ENCODE measurements at places on chromosomes 3 and 15.

GRCh38 chr3:50128001-50128400 is 27.1 kb upstream of the SEMA3F start:
- no peak for DNase-seq

DNA sequence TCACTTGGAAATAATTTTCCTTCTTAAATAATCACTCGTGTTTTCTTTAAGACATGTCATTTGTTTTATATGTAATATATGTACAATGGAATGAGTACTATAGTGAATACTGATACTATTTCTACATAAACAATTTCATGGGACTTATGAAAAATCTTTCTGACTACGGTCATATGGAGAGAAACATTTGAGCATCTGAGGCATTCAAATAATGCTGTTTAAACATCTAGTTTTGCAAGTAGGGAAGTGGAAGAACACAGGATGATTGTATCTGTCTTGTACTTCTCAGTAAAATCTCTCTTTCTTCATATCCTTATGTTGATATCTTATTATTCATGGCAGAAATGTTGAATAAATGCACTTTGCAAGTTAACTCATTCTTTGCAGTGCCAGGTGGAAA is 599.5 kb upstream of the KCNMB2 start:
- DNase-seq: no peak

DNA sequence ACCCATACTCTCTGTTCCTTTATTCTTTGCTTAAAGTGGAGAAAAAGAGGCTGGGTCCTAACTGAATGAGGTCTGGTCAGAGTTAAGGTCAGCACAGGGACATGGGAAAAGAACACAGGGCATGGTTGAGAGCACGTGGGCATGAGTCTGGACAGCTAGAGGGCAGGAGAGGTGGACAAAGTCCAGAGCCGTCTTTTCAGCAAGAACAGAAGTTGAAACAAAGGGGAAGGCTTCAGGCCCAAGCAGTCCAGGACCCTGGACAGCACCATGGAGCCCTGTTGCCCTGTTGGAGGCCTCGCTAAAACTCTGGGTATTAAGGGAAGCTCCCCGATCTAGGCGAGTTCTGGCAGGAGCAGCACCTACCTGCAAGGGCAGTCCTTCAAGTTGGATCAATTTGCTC is 50.7 kb downstream of the XYLB start:
- DNase-seq: no peak

DNA sequence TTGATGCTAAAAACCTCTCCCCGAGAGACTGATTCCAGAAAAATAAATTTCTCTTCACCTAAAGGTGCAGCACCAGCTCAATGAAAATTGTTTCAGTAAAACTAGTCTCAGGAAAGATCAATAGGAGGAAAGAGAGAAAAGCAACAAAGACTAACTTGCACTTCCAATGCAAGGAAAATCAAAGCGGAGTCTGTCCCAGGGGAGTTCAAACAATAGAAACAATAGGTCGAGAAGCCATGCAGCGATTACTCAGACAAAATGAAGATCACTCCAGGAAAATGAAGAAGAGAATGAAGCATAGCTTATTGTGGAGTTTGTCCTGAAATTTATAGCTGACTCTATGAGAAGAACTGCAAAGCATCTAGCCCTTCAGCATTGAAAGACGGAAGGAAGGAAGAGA is 105.1 kb upstream of the FRMD4B start:
- DNase-seq: no peak

DNA sequence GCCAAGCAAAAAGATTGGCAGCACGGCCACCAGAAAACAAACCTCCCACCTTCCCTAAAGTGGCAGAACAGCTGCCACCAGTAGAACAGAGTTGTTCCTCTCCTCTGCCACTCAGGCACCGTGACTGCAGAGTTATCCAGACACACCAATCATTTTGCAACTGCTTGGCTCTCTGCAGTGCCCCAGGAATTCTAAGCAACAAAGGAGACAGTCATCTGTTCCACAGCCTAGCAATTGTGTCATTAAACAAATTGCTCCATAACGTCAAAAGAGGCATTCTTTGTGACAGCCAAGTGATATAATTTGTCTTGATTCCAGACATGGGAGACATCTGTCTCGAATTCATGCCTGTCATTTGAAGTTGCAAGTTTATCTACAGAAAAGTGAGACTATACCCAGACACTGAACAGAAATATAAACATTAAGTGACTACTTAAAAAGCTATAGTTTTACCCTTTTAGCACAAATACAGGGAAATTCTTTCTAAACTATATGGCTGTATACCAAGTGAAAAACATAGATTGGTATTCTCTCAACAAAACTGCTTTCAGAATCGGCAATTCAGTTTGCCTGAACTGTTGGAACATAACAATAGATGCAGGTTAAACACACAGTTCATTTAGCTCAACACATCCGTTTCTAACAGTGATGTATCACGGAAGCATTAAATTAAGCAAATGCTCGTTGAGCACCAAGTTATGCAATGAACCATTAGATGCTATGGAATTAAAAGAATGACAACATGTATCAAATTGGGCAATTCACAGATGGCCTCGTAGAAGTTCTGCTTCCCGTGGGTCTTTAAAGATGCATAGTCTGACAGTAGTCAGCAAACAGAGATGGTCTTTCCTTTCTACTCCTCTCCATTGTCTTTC is 281.3 kb downstream of the FGF12 start:
- DNase-seq: no peak

GRCh38 chr3:175102161-175102560 is 243.0 kb downstream of the NAALADL2 start:
- DNase-seq: no peak

GRCh38 chr3:80676261-80676660 is 908.5 kb upstream of the ROBO1 start:
- DNase-seq: no peak

DNA sequence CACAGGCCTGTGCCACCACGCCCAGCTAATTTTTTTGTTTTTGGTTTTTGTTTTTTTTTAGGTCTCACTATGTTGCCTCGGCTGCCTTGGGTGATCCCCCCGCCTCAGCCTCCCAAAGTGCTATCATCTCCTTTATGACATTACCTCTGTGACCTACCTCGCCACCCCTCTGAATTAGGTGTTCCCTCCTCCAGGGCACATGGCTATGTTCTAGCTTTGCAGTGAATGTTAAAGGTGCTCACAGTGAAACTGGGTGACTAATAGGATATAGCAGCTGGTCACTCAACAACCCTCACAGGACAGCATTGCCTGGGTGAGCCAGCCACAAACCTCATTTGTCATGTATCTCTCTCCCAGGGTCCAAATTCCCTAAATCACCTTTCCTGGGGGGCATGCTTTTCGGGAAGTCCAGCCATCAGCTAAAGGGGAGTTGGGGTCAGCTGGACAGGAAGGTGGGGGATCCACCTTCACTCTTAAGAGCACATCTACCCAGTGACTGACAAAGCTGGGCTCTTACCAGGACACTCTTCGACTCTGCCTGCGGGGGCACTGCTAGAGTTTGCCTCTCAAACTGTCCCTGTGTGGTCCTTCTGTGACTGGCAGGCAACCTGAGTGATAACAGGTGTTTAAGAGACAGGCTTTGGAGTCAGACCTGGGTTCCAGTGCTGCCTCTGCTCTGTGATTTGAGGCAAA is 1.6 kb upstream of the TTLL3 start:
- peak; percentile 28 for DNase-seq

DNA sequence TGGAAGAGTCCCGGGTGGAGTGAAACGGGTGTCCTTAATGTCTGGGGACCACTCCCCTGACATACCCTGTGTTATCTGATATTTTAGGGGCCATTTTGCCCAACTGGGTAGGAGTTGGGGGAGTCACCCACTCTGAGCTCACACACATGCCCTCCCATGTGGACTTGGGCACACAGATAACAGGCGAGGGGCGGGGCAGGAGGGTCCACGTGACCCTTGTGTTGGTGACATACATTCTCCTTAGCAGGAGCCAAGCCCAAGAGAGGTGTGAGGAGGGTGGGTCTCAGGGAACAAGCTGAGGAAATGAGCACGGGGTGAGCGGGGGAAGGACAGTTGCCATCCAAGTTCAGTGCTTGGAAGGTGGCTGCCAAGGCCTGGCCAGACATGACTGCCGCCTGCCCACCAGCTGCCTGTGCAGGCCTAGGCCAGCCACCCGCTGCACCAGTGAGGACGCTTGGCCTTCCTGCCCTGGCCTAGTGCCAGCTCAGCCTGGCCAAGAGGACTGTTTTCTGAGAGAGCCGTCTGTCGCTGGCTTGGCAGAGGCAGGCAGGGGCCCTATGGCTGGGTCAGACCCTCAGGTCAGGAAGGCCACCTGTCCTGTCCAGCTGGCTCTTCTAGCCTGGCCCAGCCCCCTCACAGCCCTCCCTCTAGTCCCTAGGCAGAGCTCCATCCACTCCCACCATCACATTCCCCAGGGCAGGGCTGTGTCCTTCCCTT is 31.3 kb upstream of the TMEM115 start:
- DNase-seq: no peak

DNA sequence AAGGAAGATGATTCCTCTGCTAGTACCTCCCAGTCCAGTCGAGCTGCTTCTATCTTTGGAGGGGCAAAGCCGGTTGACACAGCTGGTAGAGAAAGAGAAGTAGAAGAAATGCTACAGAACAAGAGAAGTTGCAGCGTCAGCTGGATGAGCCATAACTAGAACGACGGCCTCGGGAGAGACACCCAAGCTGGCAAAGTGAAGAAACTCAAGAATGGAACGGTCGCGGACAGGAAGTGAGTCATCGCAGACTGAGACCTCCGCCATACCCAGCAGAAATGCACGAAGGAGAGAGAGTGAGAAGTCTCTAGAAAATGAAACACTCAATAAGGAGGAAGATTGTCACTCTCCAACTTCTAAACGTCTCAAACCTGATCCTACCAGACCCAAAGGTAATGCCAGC is 19.0 kb upstream of the PARP14 start:
- no peak for DNase-seq

DNA sequence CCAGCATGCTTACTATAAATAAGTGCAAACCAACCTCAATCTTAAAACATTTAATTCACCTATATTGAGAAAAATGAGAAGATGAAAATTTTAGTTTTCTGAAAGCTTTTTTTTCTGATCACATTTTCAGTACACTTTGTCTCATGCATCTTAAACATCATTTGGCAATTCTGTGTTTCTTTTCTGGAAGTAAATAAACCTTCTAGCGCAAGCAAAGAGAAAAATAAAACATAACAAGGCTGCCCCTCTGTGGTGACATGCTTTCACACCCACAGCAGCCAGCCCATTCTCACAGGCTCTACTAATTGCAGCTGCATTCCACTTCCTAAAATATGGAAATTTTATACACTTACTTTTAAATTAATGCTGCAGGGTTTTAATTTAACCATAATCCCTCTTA is 90.1 kb downstream of the NEK10 start:
- DNase-seq: no peak

DNA sequence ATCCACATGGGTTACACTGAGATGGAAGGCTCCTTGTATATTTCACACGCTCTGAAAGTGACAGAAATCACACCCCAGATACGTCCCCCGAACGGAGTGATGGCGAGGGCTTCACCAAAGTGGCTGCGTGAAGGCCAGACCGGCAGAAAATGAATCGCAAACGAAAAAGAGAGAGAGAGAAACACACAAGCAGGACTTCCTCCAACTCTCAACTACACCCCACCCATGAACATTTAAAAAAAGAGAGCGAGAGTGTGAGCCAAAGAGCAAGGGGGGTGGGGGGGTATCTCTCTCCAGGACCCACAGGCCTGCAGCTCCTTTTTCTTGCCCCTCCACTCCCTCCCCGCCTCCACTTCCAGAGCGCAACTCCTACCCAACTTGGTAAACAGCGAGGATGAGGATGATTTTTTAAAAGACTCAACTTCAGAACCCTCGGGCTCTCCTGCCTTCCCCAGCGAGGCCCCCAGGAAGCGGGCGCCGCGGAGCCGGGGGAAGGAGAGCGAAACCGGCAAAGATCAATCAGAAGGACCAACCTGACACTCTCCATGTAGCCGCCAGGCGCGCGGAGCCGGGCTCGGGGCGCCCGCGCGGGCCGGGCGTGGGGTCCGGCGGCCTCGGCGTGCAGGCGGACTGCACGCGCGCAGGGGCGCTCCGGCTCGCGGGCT is 519.1 kb downstream of the FOXP1 start:
- DNase-seq: peak; percentile 36

- DNase-seq: no peak
Observed at GRCh38 chr3:156723182-156723619, 48.8 kb downstream of the TIPARP start.

GRCh38 chr3:43071313-43071893 is 34.5 kb downstream of the POMGNT2 start:
- DNase-seq: no peak

DNA sequence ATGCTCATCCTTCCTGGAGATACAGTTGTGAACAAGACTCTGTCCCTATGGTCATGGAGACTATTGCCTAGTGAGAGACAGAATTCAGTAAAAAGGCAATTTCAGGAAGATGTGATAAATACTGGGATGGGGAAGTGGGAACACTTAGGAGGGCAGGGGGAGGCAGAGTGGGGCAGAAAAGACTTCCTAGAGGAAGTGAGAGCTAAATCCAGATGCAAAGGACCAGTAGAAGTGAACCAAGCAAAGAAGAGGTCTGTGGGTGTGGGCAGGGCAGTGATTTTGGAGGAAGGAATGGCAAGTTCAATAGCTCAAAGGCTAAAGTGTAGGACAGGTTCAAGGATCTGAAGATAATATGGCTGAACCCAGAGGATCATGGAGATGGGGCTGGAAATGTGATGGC is 68.9 kb downstream of the CD200R1L start:
- DNase-seq: no peak

Data from activated T-cell treated with anti-CD3 and anti-CD28 coated beads for 4 hours (primary cell).